Activated CD8-positive, alpha-beta memory T cell treated with anti-CD3 and anti-CD28 coated beads, Interleukin-2, amount 50 U/mL, for 4 hours (primary cell): ENCODE measurements at places on chromosomes 7 and 10.
A peak's percentile ranks its signal among the peaks of the same experiment; 100 is the strongest.

- DNase-seq = peak; percentile 51
Measured at GRCh38 chr10:102452672-102453340, 1.5 kb upstream of the C10orf95 start.

- DNase-seq = no peak
Measured at GRCh38 chr7:111050875-111051416, 40.0 kb upstream of the LRRN3 start.

GRCh38 chr10:97961945-97962344 is 68.5 kb downstream of the CRTAC1 start:
- no peak for DNase-seq

GRCh38 chr10:22309180-22310000 is 6.8 kb upstream of the COMMD3 start:
- no peak for DNase-seq

GRCh38 chr7:11221984-11222383 is 248.3 kb downstream of the PHF14 start:
- no peak for DNase-seq

DNA sequence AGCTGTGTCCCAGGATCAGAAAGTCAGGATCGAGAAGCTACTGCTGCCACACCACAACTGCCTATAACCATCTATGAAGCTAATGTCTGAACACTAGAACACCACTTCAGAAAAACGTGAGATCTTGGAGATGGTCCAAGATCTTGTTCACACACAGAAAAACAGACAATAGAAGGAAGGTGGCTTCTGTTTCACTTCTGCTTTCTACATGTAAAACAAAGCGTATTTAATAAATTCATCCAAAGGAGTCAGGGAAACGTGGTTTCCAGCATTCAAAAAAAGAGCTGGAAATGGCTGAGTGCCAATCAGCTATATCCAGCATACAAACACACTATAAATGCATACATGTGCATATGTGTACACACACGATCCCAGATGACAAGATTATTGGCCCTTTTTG is 70.2 kb upstream of the CCDC71L start:
- no peak for DNase-seq

GRCh38 chr10:121236621-121237020 is 361.6 kb downstream of the FGFR2 start:
- DNase-seq = no peak

GRCh38 chr7:774161-775109 is 47.4 kb upstream of the PRKAR1B start:
- peak; percentile 72 for DNase-seq

- DNase-seq = no peak
Measured at GRCh38 chr10:12825260-12825849, 176.2 kb downstream of the CCDC3 start.

DNA sequence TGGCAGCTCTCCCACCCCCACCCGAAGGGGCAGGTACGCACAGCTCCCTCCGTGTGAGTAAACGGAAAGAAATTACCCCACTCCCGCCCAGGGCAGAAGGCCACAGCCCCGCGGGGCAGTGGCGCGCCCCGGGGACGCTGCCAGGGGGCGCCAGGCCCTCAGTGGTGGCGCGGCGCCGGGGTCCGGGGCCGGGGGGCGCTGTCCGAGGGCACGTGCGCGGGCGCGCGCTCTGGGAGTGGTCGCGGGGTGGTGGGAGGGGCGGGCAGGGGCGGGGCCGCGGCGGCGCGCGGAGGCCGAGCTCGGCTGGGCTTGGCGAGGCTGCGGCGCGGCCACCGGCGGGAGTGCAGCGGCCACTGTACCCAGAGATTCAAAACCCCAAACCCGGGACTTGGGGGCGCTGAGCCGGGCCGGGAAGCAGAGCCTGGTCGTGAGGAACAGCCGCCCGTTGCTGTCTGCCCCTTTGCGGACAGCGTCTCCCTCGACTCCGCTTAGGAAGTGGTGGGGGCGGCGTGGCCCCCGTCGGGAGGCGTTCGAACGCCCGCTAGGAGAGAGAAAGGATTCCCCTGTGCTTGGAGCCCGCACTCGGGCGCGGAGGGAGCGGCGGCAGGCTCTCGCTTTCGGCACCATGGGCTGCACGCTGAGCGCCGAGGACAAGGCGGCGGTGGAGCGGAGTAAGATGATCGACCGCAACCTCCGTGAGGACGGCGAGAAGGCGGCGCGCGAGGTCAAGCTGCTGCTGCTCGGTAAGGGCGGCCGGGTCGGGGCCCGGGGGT is at the start of gene GNAI1:
Gene GNAI1 (plus strand): TSS at position 296 of the 773 bp plus-strand sequence. CDS start 330 bp downstream, at position 626.
- DNase-seq = peak; percentile 44

DNA sequence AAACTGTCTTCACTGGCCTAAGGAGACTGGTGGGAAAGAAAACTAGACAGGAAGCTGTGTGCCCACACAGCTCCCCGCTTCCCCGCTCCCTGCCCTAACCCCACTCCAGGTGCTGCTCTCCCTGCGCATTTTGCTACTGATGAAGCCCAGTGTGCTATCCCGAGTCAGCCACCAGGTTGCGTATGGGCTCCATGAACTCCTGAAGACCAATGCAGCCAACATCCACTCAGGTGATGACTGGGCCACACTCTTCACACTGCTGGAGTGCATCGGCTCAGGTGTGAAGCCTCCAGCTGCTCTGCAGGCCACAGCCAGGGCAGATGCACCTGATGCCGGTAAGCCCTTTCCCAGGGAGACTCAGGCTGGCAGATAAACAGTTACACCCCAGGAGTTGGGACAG is 20.3 kb upstream of the NFKB2 start:
- no peak for DNase-seq

DNA sequence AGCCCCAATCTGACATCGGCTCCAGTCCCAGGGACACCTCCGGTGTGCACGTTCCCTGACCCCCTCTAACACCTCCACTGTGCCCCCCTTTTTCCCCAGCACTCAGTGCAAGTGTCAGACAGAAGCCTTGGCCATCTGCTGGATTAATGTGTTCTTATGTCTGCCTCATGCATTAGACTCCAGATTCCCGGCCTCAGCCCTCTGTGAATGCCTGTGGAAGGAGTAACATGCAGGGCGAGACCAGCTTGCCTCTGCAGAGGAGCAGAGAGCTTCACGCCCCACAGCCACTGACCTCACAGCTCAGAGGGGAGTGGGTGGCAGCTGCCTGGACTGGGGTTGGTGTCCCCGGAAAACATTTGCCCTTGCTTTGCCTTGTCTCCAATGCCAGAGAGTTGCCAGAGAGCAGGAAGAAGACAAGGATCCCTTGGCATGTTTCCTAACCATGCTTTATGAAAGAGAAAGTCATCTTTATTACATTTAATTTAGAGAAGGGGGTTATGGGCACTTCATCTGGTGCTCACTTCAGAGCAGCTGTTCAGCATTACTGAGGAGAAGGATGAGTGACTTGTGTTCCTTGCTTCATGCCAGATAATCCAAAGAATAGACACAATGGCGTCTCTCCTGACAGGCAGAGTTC is 91.6 kb upstream of the CXCL12 start:
- no peak for DNase-seq

- DNase-seq = no peak
Measured at GRCh38 chr10:88008866-88009470, 145.5 kb downstream of the PTEN start.

DNA sequence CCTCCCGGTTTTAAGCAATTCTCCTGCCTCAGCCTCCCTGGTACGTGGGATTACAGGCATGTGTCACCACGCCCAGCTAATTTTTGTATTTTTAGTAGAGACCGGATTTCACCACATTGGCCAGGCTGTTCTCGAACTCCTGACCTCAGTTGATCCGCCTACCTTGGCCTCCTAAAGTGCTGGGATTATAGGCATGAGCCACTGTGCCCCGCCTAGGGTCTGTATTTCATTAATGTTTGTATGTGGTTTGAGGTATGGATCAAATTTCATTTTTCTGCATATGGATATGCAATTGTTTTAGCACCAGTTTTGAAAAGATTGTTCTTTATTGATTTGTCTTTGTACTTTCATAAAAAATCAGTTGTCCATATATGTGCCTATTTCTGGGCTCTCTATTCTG is 26.0 kb downstream of the CYP26A1 start:
- no peak for DNase-seq

DNA sequence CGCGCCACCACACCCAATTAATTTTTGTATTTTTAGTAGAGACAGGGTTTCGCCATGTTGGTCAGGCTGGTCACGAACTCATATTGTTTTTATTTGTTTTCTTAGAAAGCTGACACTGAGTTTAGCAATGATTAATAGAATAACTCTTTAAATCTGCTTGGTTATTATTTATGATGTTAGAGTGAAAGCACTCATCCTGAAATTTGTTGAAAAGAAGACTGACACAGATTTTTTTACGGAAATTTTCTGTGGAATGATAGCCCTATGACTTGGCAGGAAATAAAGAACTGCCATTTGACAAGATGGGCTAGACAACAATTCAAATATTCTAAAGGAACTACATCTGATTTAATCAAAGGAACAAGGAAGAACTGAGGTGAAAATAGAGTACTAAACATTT is 4.3 kb upstream of the GSAP start:
- DNase-seq = no peak

DNA sequence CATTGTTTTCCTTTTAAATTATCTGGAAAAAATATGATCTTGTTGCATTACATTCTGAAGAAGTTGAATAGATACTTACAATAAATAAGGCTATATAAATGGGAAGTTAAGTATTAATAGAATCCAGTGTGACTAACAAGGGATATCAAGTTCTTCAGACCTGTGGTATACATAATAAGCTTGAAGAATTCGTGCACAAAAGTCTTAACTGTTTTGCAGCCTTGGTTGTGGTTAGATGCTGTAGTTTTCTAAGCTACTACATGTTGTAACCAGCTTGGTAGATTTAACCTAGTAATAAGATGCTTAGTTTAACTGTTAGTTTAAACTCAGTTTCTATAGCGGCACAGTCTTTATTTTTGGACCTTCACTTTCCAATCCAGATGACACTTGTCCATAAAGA is 106.2 kb upstream of the GLCCI1 start:
- no peak for DNase-seq

GRCh38 chr10:905503-905902 is 26.0 kb downstream of the LARP4B start:
- DNase-seq = no peak

DNA sequence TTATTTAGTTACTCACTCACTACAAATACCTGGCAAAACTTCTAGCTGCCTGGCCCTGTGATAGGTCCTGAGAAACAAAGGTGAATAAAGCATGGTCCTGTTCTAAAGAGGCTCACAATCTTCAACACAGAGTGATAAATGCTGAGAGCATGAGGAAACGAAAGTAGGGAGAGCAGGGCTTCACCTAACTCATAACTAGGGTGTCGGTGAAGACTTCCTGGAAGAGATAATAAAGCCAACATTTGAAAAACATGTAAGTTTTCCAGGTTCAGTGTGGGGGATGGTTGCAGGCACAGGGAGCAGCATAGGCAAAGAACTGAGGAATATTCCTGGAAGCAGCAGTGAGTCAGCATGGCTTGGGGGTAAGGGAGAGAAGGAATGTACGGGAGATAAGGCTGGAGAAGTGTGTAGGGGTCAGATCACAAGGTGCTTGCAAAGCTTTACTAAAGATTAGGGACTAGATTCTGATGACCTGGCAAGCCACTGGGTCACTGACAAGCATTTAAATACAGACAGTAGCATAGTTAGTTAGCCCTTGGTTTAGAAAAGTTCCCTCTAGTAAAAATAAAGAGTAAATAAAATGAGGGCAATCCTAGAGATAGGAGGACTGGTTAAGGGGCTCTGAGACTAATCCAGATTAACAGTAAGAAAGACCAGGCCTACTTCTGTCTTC is 5.1 kb downstream of the KEL start:
- no peak for DNase-seq

DNA sequence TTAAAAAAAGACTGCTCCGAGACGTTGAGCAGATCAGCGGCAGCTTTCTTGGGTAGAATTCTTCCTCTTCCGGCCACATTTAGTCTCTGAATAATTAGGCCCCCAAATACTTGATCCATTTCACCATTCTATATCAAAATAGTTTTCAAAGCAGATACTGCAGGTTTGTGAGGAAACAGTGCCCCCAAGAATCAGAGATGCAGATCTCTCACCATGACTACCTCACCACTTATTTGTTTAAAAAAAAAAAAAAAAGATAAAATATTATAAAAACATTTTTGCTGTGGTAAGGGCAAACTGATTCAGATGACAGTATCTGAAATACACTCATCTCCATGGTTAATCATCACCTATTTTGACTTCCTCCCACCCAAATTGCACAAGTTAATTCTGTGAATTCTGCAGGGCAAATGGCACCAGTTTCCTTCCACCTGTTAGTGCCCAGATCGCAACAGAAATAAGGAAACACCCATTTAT is 210.4 kb downstream of the FAM107B start:
- no peak for DNase-seq

GRCh38 chr7:158950914-158951635 is 94.7 kb downstream of the DYNC2I1 start:
- no peak for DNase-seq

- no peak for DNase-seq
Measured at GRCh38 chr10:81570349-81570748, 304.6 kb upstream of the NRG3 start.

DNA sequence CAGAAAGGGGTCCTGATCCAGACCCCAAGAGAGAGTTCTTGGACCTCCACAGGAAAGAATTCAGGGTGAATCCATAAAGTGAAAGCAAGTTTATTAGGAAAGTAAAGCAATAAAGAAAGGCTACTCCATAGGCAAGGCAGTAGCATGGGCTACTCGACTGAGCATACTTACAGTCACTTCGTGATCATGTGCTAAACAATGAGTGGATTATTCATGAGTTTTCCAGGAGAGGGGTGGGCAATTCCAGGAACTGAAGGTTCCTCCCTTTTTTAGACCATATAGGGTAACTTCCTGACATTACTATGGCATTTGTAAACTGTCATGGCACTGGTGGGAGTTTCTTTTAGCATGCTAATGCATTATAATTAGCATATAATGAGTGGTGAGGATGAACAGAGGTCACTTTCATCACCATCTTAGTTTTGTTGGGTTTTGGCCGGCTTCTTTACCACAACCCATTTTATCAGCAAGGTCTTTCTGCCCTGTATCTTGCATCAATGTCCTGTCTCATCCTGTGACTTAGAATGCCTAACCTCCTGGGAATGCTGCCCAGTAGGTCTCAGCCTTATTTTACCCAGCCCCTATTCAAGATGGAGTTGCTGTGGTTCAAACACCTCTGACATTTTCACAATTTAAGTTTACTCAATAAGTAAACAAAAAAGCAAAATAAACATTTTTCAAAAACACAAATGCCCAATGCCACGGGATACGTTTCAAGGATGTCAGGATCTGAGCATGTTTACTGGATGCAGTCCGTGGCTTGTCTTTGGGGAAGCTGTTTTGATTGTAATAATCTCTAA is 37.0 kb downstream of the ALOX5 start:
- no peak for DNase-seq

- no peak for DNase-seq
Measured at GRCh38 chr10:102268375-102268888, 23.1 kb downstream of the GBF1 start.

- no peak for DNase-seq
Measured at GRCh38 chr10:3323865-3324498, 151.4 kb upstream of the PITRM1 start.

GRCh38 chr10:79367426-79368189 is 20.3 kb downstream of the PPIF start:
- no peak for DNase-seq

- no peak for DNase-seq
Measured at GRCh38 chr7:4109481-4110110, 572.5 kb upstream of the FOXK1 start.

- DNase-seq = no peak
Measured at GRCh38 chr10:5619362-5620211, 46.8 kb downstream of the ASB13 start.
